Karpas-422 (cell line): ENCODE measurements at places on chromosomes 7 and 10.

- DNase-seq: peak; percentile 81
These were observed 866 bp downstream of the CNOT4 start for GRCh38 chr7:135508883-135509588.

DNA sequence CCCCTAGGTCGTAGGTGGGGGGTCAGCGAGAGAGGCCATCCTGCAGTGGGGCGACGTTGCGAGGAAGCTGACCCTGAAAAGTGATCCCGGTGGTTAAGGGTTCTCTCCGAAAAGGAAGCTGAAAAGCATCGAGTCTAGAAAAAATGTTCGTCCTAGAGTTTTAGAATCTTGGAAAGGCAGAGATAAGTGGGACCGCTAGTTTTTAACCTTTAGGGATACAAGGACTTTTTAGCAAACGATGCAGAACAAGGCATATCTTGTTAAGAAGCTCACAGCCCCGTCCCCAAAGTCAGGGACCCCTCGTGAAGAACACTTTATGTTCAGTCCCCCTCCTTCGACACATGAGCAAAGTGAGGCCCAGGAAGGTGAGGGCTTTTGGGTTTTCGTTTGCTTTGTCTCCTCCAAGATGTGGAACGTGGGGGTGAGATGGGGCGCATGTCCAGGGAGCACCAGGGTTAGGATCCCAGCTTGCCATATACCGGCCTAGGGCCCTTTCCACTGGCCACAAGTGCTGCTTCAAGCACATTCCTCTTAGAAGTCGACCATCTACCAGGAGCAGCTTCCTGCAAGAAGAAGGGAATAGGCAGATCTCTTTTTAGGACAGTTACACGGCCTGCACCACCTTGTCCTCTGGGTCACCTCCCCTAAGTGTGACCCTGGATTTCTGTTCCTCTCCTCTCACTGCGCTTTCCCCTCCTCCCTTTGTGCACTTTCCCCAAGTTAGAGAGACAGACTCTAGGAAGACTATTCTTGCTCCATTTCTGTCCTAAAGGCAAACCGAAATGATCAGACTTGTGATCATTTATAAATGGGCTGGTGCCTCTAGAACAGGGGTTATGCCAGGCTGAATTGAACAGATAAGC lies 969 bp downstream of the SLC35G1 start:
- no peak for DNase-seq

GRCh38 chr7:86933295-86933845 lies 126.1 kb downstream of the ELAPOR2 start:
- no peak for DNase-seq

GRCh38 chr7:14207138-14207537 lies 217.7 kb upstream of the ETV1 start:
- no peak for DNase-seq

DNA sequence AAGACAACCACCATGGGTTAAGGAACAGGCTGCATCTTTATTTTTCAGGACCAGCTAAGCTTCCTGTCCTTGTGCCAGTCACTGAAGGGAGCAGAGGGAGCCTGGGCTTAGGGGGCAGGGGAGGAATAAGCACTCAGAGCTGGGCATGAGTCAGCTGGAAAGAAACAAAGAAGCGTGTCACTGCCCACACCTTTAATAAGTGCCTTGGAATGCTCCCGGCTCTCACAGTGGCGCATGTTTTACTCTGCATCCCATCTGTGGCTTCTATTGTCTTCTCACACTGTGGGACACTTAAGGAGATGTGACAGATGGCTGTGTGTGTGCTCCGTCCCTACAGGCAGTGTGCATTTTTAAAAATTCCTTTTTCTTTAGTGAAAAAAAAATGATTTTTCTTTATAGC lies 71.7 kb downstream of the MTURN start:
- DNase-seq: no peak

- DNase-seq: no peak
These were observed 3.9 kb downstream of the DLG5 start for GRCh38 chr10:77922566-77923179.

DNA sequence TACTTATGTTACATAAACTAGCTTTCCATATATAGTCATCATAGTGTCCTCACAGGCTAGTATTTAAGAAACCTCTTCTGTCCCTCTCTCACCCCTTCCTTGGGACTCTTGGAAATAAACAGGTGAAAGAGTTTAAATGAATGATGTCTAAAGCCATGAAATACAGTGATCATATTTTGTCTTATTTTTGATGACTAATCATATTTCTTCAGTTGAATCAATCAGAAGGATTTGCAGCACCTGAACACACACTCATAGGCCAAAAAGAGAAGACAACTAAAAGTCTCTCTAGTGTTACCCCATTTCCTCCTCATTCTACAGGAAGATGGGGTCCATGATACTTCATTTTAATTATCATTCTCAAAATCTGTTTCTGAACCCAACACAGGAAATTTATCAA lies 8.6 kb upstream of the ATAD1 start:
- no peak for DNase-seq

GRCh38 chr10:4028027-4028471 lies 243.0 kb upstream of the KLF6 start:
- DNase-seq: no peak

DNA sequence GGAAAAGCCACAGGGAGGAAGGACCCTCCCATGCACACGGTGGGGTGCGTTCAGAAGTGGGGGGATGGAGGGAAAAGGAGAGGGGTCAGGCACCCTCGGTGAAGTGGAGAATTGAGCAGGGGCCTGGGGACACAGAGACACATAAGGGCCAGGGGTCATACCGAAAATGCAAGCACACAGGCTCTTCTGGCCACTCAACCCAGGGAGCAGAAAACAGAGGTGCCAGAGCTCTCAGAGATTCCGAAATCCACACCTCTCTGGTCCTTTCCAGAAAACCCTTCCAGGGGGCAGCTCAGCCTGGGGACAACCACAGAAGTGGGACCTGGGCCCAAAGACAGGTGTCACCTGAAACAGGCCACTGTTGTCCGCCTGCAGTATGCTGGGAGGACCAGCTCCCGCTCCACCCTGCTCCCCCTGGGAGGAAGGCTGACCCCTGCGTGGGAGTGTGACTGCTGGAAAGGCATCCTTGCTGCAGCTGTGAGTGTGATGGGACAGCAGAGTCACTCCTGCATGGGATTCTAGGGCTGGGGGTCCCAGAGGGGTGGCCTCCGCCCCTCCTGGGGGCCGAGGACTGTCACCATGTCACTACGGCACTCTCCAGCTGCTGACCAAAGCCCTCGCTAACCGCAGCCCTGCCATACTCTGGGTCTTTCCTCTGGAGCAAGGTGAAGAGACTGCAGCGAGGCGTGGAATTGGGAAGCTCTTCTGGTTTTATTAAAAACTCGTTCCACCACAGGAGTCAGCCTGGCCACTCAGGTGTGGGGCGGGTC lies 63.1 kb downstream of the TMEM209 start:
- no peak for DNase-seq

GRCh38 chr10:84921701-84922100 lies 593.3 kb downstream of the CCSER2 start:
- DNase-seq: no peak

GRCh38 chr7:5488286-5488878 lies 64.7 kb upstream of the TNRC18 start:
- no peak for DNase-seq

- DNase-seq: no peak
These were observed 124.2 kb downstream of the GNAT3 start for GRCh38 chr7:80387634-80388193.

DNA sequence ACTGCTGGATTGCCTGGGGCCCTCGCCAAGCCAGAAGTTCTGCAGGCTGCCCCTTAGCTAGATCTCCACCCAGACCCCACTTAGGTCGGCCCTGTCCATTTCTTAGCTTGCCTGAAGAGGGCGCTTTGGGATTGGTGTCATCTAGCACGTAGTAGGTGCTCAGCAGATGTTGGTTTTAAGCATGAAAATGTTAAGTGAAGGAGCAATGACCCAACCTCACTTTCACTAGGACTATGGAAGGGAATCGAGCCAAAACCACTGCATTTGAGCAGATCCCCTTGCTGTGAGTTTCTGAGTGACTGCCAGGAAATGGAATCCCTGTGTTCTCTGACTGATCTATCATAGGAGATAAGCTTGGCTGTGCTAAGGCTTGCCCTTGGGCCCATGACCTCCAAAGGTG lies 131.7 kb upstream of the EEPD1 start:
- peak; percentile 48 for DNase-seq

- DNase-seq: no peak
These were observed 279.5 kb downstream of the WDR37 start for GRCh38 chr10:1335642-1336041.

GRCh38 chr7:17347401-17347800 lies 48.9 kb downstream of the AHR start:
- no peak for DNase-seq

DNA sequence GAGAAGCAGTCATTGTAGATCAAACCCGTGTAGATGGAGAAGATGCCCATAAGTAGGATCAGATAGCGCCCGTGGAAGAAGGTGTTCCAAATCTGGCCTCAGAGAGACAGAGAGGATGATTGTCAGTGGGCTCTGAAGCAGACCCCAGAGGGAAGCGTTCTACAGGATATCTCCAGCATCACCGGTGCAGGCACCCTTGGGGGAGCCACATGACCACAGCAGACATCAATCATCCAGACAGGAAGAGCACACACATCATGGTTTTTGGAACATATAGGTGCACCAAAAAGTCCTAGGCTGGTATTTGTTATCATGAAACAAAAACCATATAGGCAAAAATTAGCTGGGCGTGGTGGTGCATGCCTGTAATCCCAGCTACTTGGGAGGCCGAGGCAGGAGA lies 44.0 kb upstream of the SVOPL start:
- DNase-seq: no peak

DNA sequence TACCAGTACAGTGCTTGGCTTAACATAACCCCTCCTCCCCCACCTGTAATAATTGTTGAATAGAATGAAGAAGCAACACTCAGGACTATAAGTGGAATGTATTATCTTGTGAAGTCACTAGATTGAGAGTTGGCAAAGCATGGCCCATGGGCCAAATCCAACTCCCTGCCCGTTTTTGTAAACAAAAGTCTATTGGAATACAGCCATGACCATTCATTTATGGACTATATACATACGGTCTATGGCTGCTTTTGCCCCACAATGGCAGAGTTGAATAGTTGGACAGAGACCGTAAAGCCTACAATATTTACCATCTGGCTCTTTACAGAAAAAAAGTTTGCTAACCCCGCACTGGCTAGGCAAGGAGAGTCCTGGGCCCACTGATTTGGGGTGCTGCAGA lies 48.1 kb upstream of the CYCS start:
- DNase-seq: no peak

DNA sequence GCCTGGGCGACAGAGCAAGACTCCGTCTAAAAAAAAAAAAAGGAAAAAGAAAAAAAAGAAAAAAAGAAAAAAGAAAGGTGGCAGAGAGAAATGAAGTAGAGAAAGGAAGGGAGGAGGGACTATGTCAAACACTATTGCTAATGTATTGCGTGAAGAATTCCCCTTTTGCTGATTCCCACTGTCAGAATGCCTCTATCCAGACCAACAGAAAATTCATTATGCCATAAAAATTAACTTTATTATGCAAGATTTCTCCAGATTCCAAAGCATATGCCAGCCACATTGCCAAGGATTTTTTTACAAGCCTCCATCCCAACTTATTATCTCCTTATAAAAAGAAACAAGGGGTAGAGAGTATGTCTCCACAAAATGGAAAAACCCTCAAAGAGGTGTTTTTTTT lies 209.3 kb downstream of the MTERF1 start:
- DNase-seq: no peak

- no peak for DNase-seq
These were observed 75.9 kb downstream of the NRBF2 start for GRCh38 chr10:63208986-63209385.

DNA sequence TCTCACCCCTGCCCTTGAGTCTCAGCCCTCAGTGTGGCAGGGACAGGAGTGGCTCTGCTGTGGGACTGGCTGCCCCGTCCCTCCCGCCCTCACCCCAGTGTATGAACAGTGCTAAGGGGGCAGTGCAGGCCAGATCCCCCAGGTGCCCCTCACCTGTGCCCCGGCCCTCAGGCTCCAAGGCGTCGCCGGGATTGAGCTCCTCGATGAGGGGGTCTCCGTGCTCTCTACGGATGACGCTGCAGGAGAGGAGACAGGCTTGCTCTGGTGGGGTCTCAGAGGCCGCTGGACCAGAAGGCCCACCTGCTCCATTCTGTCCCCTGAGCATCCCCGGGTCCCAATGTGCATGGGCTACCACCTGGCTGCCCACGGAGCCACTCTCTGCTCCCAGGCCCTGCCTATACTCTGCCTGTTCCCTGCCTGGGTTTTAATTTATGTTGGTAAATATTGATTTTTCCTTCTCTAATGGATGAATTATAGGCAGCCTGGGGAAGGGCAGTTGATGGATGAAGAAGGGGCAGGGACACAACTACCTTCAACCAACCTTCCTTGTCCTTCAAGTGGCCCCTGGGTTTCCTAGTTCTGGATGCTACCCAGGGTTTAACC lies 47.2 kb downstream of the GOLGA7B start:
- no peak for DNase-seq

DNA sequence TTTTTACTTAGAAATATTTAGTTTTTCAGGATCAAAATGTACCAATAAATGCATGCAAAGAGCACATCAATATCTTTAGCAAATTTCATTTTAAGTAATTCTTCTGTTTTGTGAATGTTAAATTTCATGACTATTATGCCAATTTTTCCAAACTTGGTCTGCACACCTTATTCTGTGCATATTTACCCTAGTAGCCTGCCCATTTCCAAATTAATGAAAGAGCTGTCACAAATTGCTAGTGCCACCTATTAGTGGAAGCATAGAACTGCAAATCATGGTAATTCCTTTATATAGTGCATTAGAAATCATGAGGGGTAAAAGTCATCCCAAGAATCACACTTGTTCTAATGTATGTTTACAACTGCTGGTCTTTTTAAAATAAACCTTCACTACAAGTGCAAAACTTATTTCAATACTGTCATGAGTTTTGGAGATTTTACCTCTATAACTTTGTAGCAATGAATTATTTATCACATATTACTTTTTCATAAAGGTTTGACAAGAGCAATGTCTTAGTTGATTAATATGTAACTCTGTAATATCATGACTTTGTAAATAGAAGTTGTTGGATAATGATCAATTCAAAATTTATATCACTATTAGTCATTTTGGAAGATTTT lies 5.7 kb downstream of the SEMA3A start:
- DNase-seq: no peak

GRCh38 chr10:76175533-76176165 lies 744.2 kb downstream of the LRMDA start:
- DNase-seq: no peak

GRCh38 chr10:95558593-95559320 lies 2.4 kb downstream of the SORBS1 start:
- DNase-seq: no peak

DNA sequence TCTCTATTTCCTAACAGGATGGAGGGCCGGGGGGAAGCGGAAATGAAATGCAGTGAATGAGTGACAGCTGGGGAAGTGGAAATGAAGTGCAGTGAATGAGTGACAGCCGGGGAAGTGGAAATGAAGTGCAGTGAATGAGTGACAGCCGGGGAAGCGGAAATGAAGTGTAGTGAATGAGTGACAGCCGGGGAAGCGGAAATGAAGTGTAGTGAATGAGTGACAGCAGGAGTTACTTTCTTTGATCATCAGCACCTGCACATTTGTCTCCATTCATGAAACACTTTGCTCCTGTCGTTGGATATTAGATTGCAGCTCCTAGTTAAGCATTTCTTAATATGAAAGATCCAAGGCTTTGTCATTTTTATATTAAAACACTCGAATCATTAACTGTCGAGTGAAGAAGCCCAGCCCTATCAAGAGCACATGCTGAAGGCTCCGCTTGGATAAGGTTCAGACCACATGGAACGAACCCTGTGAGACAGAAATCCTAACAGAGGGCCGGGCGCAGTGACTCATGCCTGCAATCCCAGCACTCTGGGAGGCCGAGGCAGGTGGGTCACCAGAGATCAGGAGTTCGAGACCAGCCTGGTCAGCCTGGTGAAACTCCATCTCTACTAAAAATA lies 406.0 kb upstream of the ADARB2 start:
- DNase-seq: no peak
